Activated effector memory CD4-positive, alpha-beta T cell treated with Interleukin-2 at 50 U/mL for 16 hours (primary cell): ENCODE measurements at places on chromosomes 16 and 17.
A peak's percentile ranks its signal among the peaks of the same experiment; 100 is the strongest.

DNA sequence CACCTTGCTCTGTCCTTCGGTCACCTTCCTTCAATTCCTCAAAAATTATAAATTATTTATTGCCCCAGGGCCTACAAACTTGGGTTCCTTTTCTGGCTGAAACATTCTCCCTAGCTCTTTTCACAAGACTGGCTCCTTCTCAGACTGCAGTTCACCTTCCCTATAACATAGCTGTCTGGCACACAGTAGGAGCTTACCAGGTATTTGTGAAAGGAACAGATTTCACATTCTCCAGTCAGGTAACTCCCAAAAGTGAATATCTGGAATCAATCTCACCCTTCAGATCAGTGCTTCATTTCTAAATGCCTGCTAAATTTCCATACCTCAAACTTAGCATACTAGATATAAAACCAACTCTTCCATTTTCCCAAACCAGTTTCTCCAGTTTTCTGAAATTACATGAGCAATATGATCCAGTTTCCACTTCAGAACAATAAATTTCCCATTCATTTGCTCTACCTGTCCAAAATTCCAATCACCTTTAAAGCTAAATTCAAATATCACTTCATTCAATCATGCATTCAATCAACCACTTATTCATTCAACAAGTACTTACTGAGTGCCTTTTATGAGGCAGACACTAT lies 6.1 kb downstream of the RFFL start:
- DNase-seq = no peak

DNA sequence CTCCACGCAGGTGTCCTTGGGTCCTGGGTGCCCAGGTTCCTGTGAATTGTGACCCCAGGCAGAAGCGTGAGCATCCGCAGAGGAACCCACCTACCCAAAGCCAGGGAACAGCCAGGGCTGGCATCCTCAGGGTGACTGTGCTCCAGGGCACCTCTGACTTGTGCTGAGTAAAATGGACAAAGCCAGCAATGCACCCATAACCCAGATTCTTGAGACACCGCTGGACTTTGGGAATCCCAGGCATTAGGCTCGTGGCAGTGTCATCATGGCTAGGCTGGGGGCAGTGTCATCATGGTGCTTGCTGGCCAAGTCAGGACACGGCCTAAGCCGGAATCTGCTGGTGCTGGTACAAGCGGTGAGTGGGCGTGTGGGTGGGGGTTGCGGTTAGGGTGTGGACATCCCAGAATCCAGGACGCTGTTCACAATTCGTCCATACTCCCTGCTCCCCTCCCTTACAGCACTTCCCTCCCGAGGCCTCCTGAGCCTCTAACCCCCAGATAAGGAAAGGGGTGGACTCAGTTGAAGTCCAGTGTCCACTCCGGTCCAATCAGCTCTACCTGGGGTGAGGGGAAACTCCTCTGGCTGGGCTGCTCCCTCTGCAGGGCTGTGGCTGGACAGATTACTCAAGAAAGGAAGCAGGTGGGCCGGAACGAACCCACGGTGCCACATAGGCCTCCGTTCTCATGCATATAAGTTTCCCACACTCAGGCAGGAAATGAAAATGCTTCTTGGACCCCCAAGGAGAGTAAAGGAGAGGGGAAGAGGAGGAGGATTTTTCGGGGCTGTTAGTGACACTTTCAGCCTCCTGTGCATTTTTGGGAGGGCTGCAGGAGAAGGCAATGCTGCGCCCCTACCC lies 138.9 kb downstream of the SEC14L1 start:
- no peak for DNase-seq

DNA sequence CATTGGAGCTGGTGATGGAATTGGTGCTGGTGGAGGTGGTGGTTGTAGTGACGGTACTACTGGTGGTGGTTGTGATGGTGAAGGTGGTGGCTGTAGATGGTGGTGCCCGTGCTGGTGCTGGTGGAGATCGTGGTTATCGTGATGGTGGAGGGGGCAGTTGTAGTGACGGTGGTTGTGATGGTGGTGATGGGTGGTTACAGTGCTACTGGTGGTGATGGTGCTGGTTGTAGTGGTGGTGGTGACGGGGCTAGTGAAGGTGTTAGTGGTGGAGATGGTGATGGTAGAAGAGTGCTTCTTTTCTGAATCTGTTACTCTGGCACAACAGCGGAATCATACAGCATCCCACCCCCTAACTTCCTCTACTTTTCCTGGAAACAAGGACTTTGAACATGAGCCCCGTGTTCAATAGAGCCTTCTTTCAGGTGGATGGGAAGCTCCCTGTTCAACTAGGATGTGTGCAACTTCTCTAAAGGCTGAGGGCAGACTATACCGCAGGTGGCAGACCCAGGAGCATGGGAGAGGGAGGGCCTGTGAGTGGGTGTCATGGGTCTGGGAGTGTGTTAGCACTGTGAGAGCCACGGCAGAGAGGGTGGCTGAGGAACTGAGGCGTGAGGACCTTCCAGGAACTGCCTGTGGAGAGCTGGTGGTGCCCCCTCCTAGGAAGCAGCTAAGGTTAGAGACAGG lies 8.2 kb downstream of the TBX21 start:
- no peak for DNase-seq

GRCh38 chr16:85025781-85026653 lies 1.6 kb upstream of the KIAA0513 start:
- no peak for DNase-seq

- no peak for DNase-seq
These were observed 313.4 kb downstream of the CDH11 start for GRCh38 chr16:64808474-64808873.

GRCh38 chr17:32651084-32651483 lies 164.3 kb downstream of the CDK5R1 start:
- DNase-seq = no peak

GRCh38 chr16:29862383-29862883 lies 593 bp downstream of the CDIPT start:
- peak; percentile 3 for DNase-seq

DNA sequence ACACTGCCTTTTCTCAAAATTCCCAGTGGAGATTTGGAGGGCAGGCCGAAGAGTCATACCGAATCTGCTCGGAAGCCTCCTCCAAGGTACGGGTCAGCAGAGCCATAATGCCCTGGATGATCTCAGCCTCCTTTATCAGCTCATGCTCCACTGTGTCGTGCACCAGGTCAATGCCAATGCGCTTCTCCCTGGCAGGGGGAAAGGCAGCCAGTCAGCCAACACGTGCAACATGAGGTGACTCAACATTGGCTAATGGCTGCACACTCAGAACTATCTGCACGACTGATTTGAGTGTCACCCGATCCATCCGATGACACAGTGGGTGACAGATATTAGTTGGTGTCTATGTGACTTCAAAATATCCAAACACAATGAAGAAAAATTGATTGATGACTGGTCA lies 15.8 kb downstream of the TEKT1 start:
- DNase-seq = no peak

- DNase-seq = no peak
These were observed 8.2 kb upstream of the CIITA start for GRCh38 chr16:10868596-10869469.

DNA sequence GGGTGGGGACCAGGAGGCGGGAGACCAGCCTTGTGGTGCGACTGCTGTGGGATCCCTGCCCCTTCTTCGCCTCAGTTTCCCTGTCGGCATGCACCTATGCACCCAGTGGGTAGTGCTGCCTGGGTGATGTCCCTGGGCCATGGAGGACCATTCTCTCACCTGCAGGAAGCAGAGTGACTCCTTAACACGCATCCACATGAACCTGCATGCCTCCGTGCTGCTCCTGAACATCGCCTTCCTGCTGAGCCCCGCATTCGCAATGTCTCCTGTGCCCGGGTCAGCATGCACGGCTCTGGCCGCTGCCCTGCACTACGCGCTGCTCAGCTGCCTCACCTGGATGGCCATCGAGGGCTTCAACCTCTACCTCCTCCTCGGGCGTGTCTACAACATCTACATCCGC lies 25.2 kb downstream of the ADGRG5 start:
- no peak for DNase-seq

- DNase-seq = no peak
These were observed 2.8 kb downstream of the BRD7 start for GRCh38 chr16:50365791-50366575.
